ENCODE measurements at places on chromosomes 16 and 17. TPM values are rescaled to one million over a fixed set of nuclear protein-coding genes. Genes with fewer than 3 reads are reported as not detected.

The ERN2 gene
- total RNA-seq: under 0.01 TPM

The CFAP97D1 gene
- total RNA-seq: not detected

DNA sequence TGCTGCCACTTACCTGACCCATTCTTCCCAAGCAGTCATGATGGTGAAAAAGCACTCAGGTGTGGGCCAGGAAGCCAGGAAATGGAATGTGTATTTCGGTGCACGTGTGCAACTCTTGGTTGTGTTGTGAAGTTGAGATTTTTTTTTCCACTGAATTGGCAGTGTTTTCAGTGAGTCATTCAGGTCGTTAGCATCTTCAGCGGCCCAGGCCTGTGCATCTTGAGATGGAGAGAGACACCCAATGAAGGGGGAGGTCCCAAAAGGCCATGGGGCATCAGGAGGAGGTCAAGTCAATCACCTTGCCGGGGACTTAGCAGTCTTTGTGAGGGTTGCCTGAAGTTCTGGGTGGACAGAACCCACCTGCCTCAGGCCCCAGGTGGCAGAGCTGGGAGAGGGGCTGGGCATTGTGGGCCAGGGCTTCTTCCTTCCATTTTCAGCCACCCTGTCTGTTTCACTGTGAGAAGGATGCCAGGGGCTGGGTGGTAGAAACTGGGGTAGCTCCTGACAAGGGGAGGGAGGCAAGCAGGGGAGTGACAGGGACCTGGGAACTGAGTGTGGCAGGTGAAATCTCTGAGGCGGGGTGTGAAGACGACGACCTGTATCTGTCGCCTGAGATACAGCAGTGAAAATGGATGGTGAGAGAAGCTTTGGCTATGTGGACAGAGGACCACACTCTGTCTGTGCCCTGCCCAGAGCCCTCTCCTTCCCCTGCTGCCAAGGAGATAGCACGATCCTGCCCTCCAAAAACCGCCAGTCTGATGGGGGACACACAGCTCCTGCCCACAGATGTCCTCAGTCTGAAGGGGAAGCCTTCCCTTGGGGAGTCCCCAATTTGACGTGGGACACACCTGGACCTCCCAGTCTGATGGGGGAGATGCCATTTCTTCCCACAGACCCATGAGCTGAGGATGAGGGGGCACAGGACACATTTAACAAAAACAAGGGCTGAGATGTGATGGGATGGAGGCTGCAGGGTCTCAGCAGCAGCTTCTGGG lies 11.9 kb downstream of the TBKBP1 start:
- DNase-seq: no peak

GRCh38 chr17:2995886-2996809 lies 67.3 kb downstream of the OR1D5 start:
- no peak for DNase-seq

DNA sequence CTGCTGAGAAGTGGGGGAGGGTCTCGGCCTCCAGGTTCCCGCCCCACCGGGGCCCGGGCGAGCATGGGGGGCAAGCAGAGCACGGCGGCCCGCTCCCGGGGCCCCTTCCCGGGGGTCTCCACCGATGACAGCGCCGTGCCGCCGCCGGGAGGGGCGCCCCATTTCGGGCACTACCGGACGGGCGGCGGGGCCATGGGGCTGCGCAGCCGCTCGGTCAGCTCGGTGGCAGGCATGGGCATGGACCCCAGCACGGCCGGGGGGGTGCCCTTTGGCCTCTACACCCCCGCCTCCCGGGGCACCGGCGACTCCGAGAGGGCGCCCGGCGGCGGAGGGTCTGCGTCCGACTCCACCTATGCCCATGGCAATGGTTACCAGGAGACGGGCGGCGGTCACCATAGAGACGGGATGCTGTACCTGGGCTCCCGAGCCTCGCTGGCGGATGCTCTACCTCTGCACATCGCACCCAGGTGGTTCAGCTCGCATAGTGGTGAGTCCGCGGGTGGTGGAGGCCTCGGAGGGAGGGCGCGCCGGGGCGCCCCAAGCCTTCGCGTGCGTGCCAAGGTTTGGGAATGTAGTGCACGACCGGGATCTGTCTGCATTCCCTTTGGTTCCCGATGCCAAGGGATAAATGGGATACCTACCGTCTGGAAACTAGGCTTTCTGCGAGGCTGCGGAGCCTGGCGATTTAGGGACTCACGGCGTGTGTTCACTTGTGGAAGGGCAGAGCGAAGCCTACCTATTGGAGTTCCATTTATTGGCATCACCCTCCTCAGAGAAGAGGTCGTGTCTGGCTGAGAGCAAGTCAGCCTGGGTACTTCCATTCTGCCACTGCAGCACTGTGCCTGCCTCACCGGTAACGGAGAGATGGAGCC lies 1.0 kb downstream of the ZNRF1 start:
- no peak for DNase-seq

The TMEM238L gene
- not detected for total RNA-seq

The TBC1D3I gene
- not detected for total RNA-seq

- DNase-seq: no peak
Measured at GRCh38 chr16:70270176-70270575, 18.4 kb upstream of the EXOSC6 start.

The C16orf46 gene
- 2.1 TPM for total RNA-seq

The PPM1E gene
- 2.4 TPM for total RNA-seq

- no peak for DNase-seq
Measured at GRCh38 chr16:56632848-56633365, 448 bp downstream of the MT1M start.

The BORCS6 gene
- 16.1 TPM for total RNA-seq

The PDE6G gene
- total RNA-seq: 2.2 TPM

- DNase-seq: no peak
Measured at GRCh38 chr17:57115377-57115776, 30.3 kb downstream of the AKAP1 start.

The NTN1 gene
- 15.2 TPM for total RNA-seq

DNA sequence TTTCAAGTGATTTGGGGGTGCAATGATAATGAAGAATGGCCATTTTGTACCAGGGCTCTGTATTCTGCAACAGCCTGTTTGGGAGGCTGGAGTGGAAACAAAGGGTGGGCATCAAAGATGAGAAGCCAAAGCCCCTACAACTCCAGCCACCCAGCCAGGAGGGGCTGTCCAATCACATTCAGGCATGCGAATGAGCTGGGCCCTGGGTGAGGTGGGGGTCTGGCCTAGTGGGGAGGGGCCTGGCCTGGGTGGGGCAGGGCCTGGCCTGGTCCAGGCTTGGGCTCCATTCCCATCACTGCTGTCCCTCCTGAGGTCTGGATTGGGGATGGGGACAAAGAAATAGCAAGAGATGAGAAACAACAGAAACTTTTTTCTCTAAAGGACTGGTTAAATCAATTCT lies 6.4 kb downstream of the AOC3 start:
- no peak for DNase-seq

- no peak for DNase-seq
Measured at GRCh38 chr16:3480901-3481695, 14.2 kb downstream of the C16orf90 start.

DNA sequence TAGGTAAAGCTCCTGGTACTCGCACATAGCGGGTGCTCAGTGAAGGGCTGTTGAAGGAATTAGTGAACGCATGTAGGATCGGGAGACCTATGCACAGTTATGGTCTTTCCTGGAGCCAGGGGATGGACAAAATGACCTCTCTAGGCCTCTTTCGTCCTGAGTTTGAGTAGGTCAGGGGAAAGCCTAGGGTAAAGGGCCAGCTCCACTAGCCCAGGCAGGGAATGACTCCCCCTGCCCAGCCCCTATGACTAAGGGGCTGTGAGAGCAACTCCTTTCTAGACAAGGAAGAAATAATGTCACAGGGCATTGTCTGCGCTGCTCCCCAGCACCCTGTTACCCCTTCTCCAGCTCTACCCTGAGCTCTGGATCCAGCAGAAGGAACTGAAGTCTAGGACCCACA lies 24.6 kb upstream of the FMNL1 start:
- no peak for DNase-seq

DNA sequence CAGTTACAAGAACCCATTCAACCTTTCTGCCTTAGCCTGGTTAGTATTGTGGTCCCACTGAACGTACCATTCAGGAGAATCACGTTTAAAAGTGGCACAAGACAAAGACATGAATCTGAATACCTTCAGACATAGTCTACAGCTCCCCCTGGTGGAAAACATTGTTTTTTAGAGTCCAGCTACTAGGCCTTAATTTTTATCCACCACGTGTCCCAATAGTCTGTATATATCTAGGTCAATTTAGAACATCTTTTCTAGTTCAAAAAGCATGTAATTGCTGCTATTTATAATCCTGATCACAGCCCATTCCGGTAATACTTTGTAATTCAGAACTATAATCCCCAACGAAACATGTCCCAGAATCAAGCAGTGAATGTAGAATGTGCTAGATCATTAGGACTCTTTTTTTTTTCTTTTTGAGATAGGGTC lies 13.7 kb upstream of the GUCY2D start:
- no peak for DNase-seq

The PLCD3 gene
- 61.9 TPM for total RNA-seq

DNA sequence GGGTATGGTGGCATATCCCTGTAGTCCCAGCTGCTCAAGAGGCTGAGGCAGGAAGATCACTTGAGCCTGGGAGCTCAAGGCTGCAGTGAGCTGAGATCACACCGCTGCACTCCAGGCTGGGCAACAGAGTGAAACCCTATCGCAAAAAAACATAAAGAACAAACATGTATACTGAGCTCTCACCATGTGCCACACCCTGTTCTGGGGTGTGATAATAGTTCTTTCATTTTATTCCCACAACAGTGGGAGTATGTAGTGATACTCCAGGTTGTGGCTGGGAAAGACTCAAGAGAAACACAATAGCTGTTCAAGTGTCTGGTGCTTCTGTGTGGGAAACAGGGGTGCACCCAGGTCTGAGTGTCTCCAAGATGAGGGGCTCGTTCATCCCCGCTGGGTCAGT lies 90.7 kb downstream of the SOCS1 start:
- DNase-seq: no peak

The CCL3 gene
- 1.3 TPM for total RNA-seq

GRCh38 chr17:8611137-8611536 lies 19.4 kb downstream of the MYH10 start:
- no peak for DNase-seq

DNA sequence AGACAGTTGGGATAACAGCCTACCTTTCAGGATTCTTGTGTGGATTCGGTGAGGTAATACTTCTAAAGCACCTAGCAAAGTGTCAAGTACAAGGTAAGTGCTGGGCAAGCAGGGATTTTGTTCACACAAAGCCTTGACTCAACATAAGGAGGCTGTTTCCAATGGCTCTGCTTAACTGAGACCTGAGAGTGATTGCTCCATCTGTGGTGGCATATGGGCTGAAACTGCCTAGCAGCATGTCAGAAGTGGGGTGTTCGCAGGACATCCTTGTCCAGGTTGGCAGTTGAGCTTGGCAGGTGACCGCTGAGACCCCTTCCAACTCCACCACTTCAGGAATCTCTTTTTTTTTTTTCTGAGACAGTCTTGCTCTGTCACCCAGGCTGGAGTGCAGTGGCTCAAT lies 19.8 kb downstream of the IL4R start:
- no peak for DNase-seq

DNA sequence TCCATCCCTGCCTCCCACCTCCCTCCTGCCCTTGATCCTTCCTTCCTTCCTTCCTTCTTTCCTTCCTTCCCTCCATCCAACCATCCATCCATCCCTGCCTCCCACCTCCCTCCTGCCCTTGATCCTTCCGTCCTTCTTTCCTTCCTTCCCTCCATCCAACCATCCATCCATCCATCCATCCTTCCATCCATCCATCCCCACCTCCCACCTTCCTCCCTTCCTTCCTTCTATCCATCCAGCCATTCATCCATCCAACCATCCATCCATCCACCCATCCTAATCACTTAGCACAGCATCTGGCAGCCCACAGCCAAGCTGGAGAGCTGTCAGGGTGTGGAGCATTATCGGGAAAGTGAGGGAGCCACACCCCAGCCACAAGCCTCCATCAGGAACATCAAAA lies 54.5 kb downstream of the TK2 start:
- DNase-seq: no peak

DNA sequence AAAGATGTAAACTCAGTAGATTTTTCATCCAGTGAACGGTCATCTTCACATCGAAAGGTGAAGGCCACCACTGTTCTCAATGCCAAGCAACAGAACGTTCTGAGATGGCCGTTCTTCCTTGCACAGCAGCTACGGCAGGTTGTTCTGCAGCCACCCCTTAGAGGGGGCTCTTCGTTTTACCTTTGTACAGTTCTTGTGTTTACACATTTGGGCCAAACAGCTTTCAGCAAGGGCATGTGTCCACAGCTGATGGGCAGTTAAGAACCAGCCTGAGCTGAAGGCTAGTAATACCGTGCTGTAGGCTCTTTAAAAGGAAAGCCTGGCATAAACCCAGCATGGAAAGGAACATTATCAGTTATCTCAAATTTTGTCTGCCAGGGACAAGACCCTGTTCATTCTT lies 15.9 kb downstream of the PLD6 start:
- no peak for DNase-seq

DNA sequence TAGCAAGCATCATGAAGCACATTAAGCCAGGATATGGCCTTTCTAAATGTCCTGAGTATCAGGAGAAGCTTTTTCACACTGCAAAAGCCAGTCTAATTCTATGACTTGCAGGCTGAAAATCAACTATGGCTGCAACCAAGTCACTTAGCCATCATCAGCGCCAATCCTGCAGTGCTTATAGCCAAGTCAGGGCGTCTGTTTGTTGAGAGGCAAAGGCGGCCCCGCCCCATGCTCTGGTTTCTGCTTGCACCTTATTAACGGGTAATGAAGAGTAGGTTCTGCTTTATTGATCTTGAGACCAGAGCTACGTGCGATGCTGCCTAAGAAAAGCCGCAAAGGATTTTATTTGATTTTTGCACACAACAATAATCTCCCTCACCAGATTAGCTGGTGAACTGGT lies 88.4 kb downstream of the CDH13 start:
- DNase-seq: no peak

- DNase-seq: no peak
Measured at GRCh38 chr16:15417197-15417596, 17.2 kb upstream of the BMERB1 start.

- DNase-seq: no peak
Measured at GRCh38 chr17:55436224-55437158, 14.9 kb upstream of the MMD start.

The GOSR2 gene
- total RNA-seq: 37.4 TPM

The TLCD1 gene
- 4.7 TPM for total RNA-seq

DNA sequence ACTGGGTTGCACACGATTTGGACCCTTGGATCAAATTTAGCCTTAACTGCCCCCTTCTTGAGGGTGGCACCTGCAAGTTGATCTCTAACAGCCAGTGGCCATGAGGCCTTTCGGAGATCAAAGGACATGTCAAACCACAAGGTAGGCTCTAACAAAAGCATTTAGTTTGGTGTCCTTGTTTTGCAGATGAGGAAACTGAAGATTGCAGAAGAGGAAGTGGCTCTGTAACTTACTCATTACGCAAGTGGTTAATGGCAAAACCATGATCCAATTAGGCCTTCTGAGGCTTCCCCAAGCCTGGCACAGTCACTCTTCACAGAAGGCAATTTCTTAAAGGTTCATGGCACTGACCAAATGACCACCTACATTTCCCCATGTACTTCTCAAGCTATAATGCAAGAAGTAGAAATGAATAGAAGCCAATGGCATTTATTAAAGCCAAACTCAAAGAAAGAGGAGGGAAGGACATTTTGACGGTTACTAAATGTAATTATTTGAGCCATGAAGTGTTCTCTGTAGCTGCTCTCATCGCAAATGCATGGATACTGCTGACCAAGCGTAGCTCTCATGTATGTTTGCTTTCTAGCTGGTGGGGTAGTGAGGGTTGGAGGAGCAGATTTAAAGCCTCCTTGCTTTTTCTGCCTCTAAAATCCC lies 32.8 kb upstream of the ABCC12 start:
- no peak for DNase-seq

Data from kidney epithelial cell (primary cell).